GM12891 (cell line): ENCODE measurements at places on chromosomes 7 and 10.

DNA sequence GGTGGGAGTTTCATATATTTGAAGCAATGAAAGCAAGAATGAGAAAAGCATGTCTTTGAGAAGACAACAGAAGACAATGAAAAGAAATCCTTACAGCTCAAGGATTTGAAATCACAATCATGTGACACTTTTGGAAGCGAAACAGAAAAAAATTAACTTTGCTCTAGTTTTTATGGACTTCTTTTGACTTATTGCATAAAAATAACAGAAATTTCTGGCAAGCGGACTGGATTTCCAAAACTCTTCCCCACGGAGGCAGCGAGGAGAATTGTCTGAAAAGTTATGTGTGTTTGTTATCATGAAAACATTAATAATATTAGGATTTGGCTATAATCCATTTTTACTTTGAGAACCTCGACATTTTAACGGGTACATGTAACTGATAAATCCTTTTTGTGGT, 223.3 kb downstream of the LRMDA start:
- no peak for DNase-seq

DNA sequence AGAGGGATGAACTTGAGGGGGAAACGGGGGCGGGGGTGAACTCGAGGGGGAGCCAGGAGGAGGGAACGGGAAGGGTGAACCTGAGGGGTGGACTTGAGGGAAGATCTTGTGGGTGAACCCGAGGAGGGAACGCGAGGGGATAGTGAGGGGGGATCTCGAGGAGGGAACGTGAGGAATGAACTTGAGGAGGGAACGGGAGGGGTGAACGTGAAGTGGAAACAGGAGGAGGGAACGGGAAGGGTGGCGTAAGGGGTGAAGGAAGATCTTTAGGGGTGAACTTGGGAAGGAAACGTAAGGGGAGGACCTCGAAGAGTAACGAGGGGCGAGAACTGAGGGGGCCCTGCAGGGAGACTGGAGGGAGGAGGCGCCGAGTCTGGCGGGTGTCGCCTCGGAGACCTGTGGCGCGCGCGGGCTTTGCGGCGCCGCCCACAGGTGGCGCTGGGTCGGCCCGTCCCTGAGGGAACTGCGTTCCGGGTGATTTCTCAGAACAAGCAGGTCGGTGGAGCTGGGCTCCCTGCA, 651 bp downstream of the MYO3A start:
- peak; percentile 45 for DNase-seq

DNA sequence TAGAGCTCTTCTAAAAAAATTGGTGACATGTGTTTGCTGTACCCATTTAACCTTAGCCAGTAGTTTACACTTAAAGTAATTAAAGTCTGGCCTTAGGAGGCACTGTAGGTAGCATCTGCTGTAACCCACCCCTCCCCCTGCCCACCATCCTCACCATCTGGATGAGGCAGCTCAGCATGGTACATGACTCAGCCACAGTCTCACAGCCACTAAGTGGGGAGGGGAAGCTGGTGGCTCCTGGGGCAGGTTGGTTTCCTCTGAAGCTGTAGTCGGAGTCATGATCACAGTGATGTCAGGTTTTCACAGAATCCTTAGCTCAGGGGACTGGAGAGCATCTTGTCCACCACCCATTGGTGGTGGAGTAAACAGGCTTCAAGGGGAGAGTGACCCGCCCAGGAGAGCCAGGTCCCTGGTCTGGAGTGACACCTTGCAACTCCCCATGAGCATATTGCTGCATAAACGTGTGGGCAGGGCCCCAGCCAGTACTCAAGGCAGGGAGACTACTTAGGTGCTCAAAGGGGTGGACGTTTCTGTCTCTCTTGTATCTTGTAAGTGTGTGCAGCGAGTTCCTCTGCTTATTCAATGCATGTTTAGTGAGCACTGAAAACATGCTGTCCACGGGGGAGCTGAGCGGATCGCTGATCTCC, 125.9 kb downstream of the GRK5 start:
- no peak for DNase-seq

DNA sequence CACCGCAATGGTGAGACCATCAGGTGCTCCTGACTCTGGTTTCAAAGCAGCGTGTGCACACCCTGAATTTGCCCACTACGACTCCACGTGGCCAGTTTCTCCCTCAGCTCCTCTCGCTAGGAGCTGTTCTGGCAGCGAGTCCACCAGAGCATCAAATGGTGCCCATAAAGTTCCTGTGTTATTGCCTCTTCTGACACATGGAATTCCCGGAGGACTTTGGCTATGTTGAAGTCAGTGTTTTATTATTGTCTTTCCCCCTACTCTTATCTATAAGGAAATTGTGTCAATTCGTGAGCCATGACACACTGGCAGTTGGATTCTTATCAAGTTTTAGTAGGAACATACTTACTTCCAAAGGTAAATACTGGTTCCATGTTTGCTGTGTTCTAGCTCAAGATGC, 53.9 kb upstream of the NPVF start:
- no peak for DNase-seq

GRCh38 chr10:125343118-125343925, 183.0 kb upstream of the CTBP2 start:
- DNase-seq = no peak
